ENCODE measurements at places on chromosomes 5 and 9.

DNA sequence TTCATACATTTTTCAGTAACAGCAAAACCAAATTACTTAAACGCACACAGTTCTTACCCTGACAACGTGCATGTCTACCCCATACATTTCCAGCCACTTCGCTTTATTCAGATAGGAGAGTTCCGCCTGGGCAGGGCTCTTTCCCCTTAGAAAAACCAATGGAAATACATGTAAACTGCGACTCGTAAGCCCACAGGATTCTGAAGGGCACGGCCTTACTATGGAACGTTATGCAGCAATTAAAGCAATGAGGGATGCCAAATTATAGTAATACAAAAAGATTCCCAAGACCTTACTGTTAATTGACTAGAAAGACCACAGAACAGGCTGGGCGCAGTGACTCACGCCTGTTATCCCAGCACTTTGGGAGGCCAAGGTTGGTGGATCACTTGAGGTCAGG lies 64.5 kb downstream of the EPB41L4B start:
- no peak for DNase-seq

GRCh38 chr5:113513384-113514288 lies at the start of gene YTHDC2:
Gene YTHDC2, plus strand, starts transcription at chr5:113513694. Its CDS starts 202 bp downstream, at chr5:113513896.
- DNase-seq: peak; percentile 96

DNA sequence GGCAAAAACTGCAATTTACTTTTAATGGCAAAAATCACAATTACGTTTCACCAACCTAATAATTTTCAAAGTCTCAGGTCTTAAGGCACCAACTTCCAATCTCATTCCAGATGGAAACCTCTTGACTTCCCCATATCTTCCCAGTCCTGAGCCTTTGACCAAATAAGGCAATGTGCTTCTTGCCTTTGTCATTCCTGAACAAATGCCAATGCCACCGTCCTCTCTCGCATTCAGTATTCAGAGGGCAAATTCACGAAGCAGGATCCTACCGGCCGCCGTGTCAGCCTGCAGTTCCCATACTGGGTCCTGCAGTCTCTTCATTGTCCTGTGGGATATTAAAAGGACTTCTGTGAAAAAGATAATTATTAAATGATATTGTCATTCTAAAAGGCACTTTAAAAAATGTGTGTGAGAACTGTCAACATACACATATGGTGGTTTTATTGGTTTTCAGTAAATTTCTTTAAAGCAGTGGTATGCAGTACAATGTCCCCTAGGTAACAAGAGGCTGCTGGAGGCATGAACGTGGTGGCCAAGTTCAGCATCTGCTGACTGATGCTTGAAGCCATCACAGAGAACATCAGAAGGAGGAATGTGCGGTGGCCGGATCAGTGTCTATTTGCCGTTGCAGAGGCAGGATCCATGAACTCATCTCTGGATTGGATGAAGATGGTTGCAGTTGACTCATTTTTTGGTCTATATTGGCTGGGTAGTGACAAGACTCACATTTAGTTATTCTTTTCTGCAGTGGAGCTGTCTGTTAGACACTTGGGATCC lies 101.4 kb upstream of the IRX4 start:
- DNase-seq: no peak

GRCh38 chr9:129697656-129698253 lies 32.3 kb downstream of the PRRX2 start:
- no peak for DNase-seq

DNA sequence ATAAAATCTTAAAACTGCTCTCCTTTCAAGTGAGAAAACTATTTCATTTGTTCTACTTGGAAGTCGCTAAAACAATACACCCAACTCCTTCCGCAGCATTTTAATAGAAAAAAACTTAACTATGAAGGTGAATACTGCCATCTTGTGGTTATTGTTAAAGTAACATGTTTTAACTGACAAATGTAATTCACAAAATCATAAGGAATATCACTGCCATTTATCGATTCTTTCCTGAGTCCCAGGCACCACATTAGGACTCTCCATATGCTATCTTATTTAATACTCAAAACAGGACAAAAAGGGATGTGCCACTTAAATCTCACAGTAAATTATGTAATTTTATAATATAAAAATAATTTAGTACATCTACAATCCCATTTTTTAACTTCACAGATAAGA lies 130.5 kb upstream of the ITGA1 start:
- DNase-seq: peak; percentile 45

DNA sequence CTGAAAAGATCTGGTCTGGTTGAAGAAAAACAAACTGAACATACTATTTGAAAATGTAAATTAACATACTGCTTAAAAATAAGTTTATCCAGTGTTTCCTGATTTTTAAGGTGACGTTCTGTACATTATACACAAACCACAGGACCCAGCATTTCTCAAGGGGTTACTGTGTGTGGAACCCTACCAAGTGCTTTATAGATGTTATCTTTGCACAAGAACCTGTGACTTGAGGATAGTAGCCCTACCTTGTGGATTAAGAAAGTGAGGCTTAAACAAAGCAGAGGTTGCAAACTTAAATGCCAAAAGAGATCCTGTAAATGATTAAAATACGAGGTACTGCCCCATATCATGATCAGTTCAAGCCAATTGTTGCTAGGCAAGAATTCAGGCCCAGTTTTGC lies 4.7 kb downstream of the KLF9 start:
- no peak for DNase-seq

DNA sequence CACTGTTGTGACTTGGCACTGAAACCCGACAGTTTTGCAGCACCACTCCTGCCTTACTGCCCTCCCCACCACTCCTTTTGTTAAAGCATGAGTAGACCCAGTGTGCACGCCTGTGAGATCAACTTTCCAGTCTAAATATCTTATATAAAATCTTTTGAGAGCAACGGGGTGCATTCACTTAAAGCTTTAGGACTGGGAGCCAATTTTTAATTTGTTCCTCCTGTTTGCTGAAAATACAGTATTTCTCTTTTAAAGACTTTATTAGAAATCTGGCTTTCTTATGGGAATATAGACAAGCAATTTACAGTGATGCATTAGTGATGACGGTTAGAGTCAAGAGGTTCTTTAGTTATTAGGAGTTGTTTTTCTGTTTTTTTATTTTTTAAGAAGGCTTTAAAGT lies 397.5 kb downstream of the TMEM167A start:
- DNase-seq: no peak

DNA sequence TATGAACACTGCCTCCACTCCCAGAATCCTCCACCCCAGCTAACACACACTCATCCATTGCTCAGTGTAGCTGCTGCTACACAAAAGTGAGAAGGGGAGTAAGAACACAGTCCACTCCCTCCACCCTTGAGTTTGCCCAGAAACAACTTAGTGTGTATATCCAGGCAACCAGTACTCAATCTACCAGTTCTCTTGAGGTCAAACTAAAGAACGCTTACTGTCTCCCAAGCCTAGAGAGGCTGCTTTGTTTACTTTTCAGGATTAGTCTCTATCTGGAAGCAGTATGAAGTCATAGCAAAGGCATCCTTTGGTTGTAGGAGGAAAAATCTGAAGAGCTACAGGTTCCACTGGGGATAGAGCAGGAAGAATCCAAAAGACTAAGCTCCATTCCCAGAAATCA lies 296.3 kb downstream of the KCNN2 start:
- no peak for DNase-seq

DNA sequence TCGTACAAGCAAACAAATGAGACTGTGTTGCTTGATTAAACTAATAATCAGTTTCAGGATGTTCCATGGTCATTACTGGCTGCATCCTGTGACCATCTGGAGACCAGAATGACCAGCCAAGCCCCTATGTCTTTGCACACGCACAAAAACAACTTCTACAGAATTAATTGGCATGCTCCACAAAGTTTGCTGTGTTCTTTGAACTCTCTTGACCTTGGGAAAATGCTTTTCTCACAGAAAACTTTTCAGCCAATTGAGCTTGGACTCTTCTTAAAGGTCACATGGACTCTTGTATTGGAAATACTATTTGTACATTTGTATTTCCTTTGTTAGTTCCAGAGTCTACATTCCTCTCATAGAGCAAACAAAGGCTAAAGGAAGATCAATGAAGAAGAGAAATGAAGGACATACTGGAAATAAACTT lies 147.8 kb downstream of the ARRDC3 start:
- no peak for DNase-seq

DNA sequence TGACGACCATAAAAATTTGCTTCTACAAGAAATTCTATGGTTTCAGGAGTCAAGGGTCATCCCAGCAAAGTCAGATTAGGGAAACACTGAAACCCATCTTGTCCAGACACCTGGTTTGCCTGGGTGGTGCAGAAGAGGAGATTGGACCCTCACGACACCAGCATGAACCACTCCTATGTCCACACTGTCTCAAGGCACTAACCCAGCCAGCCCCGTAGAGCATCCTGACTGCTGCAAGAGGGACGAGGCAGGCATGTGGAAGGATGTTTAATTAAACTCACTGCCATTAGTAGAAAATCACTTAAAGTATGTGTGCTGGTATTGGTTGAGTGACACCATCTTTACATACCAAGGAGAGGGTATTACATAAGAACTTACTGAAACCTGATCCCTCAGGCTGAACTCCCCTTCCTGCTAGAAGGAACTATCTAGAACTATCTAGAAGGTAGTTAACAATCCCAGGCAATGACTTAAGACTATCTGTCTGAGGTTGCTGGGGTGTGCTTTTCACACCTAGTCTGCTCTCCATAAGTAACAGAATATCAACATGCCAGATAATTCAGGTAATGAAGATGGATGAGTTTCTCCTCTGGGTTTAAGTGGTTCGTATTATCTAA lies 93.6 kb downstream of the SEMA6A start:
- no peak for DNase-seq

DNA sequence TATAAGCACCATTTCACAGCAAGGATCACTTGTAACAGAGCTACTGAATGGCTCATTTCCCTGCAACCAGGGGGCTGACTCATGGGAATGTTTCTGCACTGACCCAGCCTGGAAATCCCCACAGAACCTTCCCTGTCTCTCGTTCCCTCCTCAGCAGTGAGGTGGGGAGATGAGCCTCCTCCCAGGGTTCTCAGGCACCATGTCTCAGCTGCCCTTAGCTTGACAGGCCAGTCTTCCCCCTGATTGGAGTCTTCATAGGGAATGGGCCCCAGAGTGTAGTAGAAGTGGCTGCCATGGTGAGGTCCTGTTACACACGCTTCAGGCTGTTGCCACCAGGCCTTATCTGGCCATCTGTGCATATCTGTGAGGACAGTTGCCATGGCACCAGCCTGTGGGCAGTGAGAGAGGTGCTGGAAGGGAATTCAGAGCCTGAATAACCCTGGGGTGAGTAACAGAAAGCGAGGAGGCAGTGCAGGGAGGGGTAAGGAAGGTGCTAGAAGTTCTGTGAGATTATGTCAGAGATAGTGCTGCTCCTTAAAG lies 324.4 kb downstream of the ENC1 start:
- DNase-seq: peak; percentile 90

DNA sequence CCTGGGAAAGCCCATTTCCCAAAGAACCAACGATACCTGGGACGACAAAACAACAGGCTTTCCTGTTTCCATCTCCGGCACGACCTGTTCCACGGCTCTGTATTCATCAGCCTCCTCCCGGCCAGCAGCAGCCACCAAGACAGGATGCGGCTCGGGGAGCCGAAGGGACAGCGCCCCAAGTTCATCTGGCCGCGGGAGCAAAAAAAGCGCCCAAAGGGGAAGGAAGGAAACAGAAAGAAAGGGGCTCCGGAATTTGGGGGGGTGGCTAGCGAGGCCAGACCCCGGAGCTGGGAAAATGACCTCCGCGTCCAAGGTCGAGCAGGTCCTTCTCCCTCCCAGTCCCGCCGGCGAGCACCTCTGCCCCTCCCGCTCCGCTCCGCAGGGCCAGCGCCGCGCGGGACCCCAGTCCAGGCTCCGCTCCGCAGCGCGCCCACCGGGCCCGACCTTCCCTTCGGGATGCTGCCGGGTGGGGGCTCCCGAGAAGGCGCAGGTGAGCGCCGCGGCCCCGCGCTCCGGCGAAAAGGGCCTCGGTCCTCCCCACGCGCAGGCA lies 608 bp downstream of the ELOVL7 start:
- DNase-seq: peak; percentile 18

- DNase-seq: no peak
Observed at GRCh38 chr9:17832812-17833211, 253.9 kb downstream of the SH3GL2 start.

DNA sequence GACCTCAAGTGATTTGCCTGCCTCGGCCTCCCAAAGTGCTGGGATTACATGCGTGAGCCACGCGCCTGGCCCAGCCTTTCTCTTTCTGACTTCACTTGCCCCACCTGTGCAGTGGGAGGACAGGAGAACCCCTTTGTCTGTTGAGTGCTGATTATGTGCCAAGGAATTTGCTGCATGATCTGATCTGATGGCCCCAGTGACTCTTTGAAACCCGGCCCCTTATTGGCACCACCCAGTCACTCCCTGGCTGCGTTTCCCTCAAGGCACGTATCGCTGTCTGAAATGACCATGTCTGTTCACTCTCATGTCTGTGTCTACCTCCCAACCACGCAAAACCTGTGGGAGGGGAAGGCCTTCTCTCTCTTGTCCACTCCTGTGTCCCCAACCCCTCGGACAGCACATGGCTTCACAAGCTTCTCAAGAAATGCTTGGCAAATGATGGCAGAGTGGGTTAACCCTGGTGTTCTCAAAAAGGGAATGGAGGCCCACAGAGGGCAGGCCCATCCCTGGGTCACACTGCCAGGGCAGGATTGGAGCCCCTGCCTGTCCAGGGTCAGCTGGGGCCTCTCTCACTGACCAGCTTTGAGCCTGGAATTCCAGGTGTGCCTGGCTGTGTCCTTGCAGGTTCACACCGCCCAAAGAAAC lies 21.9 kb downstream of the NEK6 start:
- DNase-seq: no peak

GRCh38 chr5:92795633-92796032 lies 785.4 kb downstream of the NR2F1-AS1 start:
- DNase-seq: no peak

DNA sequence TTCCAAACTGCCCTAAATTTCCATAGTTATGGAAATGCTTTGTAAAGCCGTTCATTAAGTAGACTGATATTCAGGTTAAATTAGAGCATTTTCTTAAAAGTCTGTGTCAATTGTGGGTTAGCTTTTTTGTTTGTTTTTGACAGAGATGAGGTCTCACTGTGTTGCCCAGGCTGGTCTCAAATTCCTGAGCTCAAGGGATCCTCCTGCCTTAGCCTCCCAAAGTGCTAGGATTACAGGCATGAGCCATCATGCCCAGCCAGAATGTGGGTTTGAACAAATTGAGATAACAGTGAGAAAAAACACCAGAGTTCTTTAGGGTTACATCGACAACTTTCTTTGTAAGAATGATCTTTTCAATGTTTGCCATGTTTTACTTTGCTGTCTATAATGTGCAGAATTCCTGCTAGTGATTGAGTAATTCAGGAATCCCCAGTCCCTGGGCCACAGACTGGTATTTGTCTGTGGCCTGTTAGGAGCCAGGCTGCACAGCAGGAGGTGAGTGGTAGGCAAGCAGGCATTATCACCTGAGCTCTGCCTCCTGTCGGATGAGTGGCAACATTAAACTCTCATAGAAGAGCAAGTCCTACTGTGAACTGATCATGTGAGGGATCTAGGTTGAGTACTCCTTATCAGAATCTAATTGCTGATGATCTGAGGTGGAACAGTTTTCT lies 80.5 kb downstream of the RAI14 start:
- DNase-seq: no peak

GRCh38 chr5:16510098-16510497 lies 44.5 kb upstream of the ZNF622 start:
- no peak for DNase-seq

DNA sequence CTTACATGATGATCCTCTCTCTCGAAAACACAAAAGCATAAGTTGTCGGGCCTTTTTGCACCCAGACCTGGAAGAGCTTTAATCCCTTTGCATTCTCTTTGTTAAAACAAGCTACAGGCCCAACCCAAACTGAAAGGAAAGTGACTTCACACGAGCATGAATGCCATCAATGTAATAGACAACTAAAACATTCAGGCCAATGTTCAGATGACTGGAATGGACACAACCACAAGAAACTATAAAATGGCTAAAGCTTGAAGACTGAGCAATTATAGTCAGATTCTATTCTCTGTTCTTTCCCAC lies 45.5 kb downstream of the RFX3 start:
- no peak for DNase-seq

All from inflammatory macrophage treated with lipopolysaccharide for 4 hours (primary cell).